ENCODE measurements at places on chromosomes 2 and 18. TPM values are rescaled to one million over a fixed set of nuclear protein-coding genes. Genes with fewer than 3 reads are reported as not detected.

PLB1 gene
- 0.91 TPM for total RNA-seq

MARCHF7 gene
- total RNA-seq: 78.4 TPM

SFTPB gene
- 0.32 TPM for total RNA-seq

UGT1A5 gene
- not detected for total RNA-seq

LAMA3 gene
- 269 TPM for total RNA-seq

OBSL1 gene
- total RNA-seq: 29.0 TPM

- DNase-seq: no peak
These were observed 154.9 kb downstream of the CAPN13 start for GRCh38 chr2:30652271-30652915.

GRCh38 chr18:3839581-3839981 is 389.6 kb downstream of the TGIF1 start:
- DNase-seq: no peak

GRCh38 chr2:120301284-120301683 is 44.7 kb upstream of the INHBB start:
- no peak for DNase-seq
